ENCODE measurements at places on chromosomes 6 and 20.

DNA sequence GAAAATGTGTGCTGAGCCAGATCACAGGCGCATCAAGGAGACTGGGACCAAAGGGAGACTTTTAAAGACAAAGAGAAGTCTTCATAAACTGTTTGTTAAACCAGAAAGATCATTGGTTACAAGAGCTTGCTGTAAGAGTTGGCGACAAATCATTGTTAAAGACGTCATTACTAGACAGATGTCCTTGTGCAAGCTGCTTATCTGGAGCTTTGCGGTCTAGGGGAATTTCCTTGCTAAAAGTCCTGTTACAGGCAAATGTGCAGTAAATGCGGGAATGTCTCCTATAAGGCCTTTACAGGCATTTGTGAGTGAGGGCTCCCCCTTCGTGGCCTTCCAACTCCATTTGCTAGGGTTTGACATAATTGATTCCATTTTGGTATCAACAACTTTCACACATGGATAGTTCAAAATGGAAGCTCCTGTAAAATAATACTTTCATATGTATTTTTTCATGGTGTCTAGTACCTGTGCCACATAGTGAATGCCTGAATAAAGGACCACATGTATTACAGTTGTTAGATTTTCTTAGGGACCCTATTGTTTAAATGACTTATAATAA is 362.4 kb downstream of the UTRN start:
- DNase-seq: no peak

GRCh38 chr6:12181481-12181880 is 108.7 kb upstream of the EDN1 start:
- DNase-seq: no peak

GRCh38 chr6:46969206-46969605 is 47.5 kb upstream of the ADGRF5 start:
- DNase-seq: no peak

- DNase-seq: no peak
Measured at GRCh38 chr6:170004585-170005210, 253.3 kb downstream of the ERMARD start.

DNA sequence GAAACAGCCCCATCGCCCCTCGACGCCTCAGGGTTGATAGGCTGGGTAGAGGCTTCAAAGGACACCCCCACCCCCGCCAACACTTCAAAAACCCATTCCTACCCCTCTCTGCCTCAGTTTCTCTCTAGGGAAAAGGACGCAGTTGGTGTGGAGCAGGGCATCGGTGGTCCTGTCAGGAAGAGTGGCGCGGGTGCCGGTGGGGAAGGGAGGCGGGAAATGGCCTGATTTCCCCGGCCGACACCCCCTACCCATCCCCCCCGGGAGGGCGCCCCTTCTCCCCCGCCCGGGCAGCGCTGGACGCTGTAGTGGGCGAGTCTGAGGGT is 367 bp downstream of the NRSN2 start:
- DNase-seq: no peak

- no peak for DNase-seq
Measured at GRCh38 chr6:157276731-157277130, 46.6 kb downstream of the TMEM242 start.

- no peak for DNase-seq
Measured at GRCh38 chr20:56865055-56865454, 235.9 kb downstream of the TFAP2C start.

DNA sequence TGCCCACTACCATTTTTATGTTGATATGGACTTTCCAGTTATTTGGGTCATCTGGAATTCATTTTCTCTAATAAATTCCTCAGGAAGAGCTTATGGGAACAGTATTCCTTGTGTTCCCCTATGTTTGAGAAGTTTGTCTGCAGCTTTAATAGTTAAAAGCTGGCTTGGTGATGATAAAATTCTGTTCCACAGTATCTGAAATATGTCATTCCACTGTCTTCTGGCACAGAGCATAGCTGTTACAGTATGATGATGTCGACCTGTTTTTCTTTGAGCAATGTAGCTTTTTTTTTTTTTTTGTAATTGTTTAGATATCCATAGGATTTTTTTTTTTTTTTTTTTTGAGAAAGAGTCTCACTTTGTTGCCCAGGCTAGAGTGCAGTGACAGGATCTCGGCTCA is 43.2 kb downstream of the NCOA3 start:
- no peak for DNase-seq

DNA sequence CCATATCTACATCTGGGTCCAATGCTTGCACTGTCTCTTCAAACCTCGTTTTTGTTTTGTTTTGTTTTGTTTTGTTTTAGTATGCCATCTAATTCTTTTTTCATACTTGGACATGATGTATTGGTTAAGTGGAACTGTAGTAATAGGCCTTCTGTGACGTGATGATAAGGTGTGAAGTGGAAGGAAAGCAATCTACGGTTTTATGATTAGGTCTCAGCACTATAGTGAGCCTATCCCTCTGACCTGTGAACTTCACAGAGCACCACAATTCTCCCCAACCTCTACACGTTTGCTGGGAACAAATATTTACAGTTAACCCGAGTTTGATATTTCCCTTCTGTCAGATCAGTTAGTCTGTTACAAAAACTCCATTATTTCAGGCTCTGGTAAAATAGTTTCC is 19.1 kb upstream of the SLC24A3 start:
- no peak for DNase-seq

DNA sequence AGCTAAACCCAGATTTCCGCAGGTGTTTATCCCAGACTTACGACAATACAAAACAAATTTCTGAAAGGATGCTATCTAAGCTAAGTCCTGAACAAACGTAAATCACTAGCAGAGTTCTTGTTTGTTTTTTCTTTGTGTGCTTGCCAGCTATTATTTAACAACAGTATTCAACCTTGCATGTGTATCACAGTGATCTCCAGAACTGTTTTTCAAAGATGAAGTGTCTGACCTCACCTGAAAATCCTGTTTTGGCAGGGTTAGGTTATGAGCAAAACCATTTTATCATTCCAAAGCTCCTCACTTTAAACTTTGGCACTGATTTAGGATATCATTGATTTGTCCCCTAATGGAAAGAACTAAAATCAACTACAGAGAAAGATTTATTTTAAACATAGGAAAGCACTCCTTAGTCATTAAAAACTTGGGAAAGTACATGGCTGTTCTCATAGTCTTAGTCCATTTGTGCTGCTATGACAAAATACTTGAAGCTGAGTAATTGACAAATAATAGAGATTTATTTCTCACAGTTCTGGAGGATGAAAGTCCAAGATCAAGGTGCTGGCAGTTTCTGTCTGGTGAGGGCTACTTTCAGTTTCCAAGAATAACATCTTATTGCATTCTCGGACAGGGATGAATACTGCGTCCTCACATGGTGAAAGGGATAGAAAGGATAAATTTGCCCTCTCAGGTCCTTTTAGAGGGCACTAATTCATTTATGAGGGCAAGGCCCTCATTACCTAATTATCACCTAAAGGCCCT is 20.8 kb upstream of the BMP5 start:
- no peak for DNase-seq

- DNase-seq: no peak
Measured at GRCh38 chr6:36269834-36270705, at the start of gene PNPLA1. Gene PNPLA1 (plus strand): TSS chr6:36270060. CDS start chr6:36270460, 400 bp downstream.

DNA sequence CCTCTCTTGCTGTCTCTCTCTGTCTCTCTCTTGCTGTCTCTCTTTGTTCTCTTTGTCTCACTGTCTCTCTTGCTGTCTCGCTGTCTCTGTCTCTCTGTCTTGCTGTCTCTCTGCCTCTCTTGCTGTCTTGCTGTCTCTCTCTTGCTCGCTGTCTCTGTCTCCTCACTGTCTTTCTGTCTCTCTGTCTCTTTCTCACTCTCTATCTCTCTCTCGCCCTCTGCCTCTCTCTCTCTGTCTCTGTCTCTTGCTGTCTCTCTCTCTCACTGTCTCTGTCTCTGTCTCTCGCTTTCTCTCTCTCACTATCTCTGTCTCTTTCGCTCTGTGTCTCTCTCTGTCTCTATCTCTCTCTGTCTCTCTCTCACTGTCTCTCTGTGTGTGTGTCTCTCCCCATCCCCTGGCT is 92.9 kb upstream of the MC3R start:
- DNase-seq: no peak

GRCh38 chr20:51064137-51064536 is 41.2 kb upstream of the KCNG1 start:
- no peak for DNase-seq

DNA sequence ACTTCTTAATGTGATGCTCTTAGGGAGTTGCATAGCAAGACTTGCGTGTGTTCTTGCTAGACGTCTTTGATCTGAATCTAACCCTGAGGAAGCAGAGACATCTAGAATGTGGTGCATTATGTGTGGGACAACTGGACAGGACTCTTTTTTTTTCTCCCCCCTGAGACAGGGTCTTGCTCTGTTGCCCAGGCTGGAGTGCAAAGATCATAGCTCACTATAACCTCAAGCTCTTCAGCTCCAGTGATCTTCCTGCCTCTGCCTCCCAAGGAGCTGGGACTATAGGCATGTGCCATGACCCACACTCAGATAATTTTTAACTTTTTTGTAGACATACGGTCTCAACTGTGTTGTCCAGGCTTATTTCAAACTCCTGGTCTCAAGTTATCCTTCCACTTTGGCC is 34.0 kb downstream of the PCMT1 start:
- no peak for DNase-seq

DNA sequence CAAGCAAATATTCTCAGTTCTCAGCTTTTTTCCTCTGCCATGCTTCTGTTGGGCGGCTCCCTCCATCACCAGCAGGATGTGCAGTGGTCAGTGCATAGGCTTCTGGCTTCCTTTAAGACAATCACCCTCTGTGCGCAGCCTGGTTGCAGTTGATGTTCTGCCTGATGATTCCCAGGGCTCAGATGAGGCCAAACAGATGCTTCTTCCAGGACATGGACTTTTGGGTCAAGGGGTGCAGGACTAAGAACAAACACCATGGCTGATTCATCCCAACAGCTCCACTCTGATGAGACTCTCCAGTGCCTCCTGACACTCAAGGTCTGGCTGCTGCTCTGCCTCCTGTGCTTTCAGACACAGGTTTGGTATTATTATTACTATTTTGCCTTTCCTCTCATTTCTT is 554.8 kb upstream of the CDH4 start:
- DNase-seq: no peak

DNA sequence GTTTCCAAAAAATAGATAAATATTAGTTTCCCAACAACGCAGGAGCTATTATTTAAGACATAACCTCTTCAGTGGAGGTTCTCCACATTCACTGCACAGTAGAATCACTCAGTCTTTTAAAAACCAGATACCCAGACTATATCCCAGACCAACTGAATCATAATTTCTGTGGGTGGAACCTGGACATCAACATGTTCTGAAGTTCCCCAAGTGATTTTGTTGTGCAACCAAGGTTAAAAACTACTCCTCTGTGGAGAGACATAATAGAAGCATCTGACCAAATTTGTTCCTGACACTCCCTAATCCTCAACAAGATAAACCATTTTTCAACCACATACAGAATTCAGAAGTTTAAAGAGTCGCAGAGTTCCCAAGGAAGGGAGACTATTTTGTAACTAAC is 42.3 kb downstream of the STK38 start:
- no peak for DNase-seq

GRCh38 chr20:1945134-1945618 is 48.7 kb downstream of the PDYN start:
- peak; percentile 99 for DNase-seq

DNA sequence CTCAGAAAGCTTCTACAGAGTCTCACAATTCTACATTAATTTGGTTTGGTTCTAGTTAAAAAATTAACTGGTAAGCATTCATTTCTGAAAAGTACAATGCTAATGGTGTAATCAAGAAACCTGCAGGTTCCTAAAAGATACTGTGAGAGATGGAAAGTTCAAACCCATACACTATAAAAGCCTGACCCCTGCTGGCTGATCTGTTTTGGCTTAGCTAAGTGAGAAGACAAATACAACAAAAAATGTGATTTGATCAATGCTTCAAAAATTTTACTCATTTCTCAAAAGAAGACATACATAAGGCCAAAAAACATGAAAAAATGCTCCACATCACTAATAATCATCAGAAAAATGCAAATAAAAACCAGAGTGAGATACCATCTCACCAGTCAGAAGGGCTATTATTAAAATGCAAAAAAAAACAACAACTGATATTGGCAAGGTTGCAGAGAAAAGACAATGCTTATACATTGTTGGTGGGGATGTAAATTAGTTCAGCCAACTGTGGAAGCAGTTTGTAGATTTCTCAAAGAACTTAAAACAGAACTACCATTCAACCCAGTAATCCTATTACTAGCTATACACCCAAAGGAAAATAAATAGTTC is 102.8 kb downstream of the MOXD1 start:
- peak; percentile 41 for DNase-seq

DNA sequence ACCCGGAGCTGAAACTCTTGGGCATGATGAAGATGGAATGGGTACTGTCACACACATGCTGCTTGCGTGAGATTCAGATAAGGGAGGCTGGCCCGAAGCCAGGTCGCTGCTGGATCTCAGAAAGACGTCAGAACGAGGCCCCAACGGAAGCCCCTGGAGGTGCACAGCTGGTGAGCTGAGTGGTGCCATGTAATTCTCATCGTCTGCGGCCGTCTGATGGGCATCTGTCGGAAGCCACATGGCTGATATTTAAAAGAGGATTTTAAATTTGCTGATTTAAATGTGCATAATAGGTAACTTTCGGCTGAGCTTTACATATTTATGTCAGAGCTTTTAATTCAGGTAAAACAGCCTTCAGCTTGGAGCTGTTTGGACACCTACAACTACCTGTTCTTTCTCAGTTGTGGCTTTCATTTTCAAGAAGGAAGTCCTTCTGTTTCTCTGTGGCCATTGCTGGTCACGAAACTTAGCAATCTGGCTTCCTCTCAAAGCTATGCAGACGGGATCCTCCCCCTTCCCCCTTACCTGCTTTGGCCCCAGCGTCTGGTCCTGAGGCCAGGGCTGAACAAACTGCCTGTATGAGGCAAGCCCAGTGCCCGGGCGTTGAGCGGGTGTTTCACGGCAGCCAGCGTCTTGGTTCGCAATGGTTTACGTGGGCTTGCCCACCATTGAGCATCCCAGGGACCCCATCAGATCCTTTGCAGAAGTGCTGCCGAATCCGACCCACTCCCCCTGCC is 9.2 kb downstream of the SLCO4A1 start:
- DNase-seq: peak; percentile 26

GRCh38 chr6:127404133-127404532 is 55.1 kb downstream of the KIAA0408 start:
- DNase-seq: no peak
